Activated CD4-positive, alpha-beta T cell treated with anti-CD3 and anti-CD28 coated beads for 48 hours (primary cell): ENCODE measurements at places on chromosomes 2 and 18.

GRCh38 chr2:50645346-50645745 lies 386.6 kb downstream of the NRXN1 start:
- no peak for DNase-seq

DNA sequence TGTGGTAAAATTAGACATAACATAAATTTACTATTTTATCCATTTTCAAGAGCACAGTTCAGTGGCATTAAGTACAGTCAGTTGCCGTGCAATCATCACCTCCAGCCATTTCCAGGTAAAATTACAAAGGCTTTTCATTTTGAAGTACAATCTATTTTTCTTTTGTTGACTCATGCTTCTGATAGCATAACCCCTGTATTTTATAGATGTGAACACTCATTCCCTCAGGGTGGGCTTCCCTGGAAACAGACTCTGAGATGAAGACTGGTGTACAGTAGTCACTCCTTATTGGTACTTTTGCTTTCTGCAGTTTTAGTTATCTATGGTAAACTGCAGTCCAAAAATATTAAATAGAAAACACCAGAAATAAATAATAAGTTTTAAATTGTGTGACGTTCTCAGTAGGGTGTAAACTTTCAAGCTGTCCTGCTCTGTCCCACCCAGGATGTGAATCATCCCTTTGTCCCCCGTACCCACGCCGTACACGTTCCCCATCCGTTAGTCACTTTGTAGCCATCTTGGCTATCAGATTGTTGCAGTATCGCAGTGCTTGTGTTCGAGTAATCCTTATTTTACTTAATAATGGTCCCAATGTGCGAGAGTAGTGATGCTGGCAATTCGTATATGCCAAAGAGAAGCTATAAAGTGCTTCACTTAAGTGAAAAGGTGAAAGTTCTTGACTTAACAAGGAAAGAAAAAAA lies 41.1 kb upstream of the NAB1 start:
- no peak for DNase-seq

DNA sequence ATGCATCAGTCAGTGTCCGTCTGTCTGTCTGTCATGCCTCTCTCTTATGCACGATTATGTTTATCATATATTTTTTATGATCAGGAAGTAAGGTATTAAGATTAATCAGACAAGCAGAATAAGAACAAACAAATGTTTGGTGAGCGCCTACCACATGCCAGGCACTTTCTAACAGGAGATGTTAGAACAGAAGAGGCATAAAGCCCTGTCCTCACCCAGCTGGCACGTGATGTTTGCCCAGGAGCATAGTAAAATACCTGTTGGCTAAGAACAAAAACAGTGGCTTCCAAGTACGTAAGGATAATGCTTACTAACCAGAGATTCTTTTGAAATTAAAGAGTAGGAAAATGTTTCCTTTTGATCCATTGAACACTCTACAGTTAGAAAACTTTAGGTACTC lies 380.2 kb upstream of the RAB12 start:
- DNase-seq, result no peak

DNA sequence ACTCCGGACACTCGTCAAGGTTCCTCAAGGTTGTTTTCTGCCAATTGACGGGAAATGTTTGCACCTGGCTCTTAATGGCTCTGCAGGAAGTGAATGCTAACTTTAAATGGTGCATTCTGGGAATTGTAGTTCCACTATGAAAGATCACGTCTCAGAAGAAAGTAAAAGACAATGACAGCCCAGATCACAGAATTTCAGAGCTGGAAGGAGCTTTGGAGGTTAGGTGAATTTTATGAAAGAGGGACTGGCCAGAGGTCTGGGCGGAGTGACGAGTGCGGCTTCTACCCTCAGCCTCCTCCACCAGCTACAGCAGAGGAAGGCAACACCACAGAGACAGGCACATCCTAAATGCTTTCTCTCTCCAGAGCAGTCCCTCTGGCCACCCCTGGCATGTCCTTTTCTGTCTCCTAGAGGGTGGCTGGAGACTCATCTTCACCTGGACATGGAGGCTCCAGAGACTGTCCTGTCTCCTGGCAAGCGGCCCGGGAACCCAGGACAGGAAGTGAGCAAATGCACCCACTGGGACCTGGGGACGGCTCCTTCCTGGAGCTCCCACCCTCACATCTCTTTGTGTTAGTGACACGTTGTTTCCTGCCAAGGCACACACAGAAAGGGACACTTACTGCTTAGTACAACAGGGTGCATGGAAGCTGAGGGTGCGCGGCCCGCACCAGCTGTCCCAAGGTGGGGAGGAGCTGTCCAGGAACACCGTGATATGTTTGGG lies 19.4 kb downstream of the THAP4 start:
- peak; percentile 45 for DNase-seq

DNA sequence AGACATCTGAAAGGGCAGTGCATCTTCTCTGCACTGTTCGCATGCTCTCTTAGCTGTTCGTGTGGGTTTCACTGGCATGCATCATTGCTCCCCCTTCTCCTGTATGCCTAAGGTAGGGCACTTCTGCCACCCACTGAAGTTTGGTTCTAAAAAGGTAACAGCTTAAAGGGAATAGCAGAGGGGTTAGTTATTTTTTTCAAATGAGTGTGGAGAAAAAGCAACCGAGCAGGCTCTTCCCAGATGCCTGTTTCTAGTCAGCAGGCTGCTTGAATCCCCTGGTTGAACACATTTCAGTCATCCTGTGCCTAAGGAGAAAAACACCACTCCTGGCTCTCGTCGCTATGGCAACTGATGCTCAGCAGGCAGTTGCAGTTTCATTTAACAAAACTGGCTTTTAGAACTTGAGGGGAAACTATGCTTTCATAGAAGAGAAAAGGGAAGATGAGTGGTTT lies 69.8 kb upstream of the GALNT3 start:
- DNase-seq, result peak; percentile 9

DNA sequence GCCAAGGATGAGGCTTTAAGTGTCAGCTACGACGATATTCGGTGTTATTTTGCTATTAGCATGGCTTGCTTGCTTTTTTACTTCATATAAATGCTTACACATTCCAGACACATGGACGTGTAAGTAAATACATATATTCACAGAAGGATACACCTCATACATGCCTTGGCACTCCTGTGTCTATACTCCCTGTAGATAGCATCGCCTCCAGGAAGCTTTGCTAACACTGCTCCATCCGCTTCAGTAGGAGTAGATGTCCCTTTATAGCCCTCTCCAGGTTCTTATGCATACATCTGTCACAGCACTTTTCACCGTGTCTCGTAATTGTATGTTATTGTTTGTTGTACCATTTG lies 27.5 kb upstream of the KCTD1 start:
- DNase-seq, result no peak

- DNase-seq, result no peak
These were observed 81.3 kb downstream of the NFATC1 start for GRCh38 chr18:79476918-79477571.

DNA sequence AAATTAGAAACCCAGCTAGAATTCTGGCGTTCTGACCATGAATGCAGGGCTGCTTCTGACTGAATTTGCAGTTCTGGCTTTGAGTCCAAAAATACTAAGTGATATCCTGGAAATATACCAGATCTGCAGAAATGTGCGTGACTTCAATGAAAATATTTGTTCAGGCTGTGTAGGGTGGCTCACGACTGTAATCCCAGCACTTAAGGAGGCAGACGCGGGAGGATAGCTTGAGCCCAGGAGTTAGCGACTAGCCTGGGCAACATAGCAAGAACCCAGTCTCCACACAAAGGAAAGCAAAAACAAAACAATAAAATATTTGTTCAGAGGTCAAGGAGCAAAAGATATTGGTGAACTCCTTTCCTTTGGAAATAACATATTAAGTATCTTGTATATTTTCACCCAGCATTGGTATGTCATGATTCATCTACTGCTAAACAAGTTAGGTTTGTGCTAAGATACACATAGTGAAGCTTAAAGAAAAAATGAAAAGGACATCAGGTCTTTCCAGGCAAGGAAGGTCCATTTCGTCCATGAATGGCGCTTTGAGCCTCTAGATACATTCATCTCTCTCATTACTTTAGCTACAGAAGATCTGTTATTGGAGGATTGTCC lies 239.2 kb downstream of the CMPK2 start:
- no peak for DNase-seq

DNA sequence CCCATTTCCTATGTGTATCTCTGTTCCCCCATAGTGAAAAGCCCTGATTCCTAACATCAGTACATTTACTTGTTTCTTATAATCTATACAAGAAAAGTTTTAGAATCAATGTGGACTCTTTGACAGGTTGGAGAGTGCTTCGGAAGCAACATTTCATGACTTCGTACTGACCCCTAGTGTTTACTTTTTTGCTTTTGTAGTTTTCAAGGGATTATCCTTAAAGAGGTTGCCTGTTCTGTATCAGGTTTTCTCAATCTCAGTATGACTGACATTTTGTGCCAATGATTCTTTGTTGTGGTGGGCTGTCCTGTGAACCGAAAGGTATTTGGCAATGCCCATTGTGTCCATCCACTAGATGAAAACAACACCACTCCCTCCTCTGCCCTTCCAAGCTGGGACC lies 43.3 kb upstream of the SERPINB2 start:
- no peak for DNase-seq

DNA sequence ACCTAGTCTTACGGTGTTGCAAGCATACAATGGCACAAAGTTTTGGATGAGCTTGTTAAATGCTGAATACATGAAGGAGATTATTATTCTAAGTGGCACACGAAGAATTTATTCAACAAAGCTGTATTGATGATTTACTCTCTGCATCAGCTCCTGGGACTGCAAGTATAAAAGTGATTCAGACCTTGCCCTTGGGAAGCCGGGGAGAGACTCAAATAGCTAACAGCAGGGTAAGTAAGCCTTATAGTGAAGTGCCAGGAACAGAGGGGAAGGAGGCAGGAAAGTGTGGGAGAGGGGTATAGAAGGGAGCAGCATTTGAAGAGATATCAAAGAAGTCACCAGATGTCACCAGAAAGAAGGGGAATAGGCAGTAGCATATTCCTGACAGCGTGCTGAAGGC lies 115.4 kb downstream of the MCFD2 start:
- no peak for DNase-seq

- DNase-seq, result no peak
These were observed 29.0 kb downstream of the DOK1 start for GRCh38 chr2:74583504-74583903.

DNA sequence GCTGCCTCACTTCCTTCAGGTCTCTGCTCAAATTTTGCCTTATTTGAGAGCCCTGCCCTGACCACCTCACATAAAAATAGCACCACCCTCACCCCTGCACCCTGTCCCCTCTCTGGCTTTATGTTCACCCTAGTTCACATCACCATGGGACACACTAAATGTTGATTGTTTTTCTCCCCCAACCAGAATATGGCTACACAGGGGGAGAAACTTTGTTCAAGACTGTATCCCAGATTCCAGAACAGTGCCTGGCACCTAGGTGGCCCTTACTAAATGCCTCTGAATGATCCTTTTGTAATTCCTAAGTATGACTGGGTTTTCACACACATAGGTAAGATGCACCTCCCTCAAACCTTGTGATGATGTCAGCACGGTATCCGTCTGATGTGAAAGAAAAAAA lies 28.4 kb upstream of the CATIP start:
- DNase-seq, result no peak

DNA sequence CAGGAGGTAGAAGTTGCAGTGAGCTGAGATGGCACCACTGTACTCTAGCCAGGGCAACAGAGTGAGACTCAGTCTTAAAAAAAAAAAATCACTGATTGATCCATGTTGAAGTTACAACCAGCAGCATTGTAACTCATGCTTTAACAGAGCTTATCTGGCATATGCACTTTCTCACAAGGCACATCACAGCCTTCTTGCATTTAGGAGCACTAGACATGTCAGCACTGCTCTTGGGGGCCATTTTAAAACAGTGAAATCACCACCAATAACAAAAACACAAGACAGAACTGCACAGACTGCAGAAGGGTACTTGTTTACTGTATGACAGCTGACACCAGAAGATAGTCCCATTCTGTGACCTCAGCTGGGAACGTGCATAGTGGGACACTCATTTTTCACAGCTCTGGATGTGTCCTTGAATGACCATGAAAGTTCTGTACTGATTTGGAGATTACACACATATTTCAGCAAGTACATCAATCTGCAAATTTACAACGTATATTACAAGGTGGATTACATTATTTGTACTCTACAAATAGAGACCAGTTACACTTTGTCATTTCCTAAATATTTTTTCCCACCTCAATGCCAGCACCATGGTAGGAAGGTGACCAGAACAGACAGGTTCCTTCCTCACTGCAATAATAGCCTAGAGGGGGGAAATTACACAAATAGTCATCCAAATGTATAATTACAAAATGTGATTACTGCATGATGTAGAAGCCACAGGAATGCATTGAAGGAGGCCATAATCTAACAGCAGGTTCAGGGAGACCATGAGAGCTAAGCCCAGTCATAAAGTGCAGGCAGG lies 35.1 kb downstream of the CCBE1 start:
- DNase-seq, result no peak

GRCh38 chr2:121611730-121612705 lies 37.2 kb downstream of the CLASP1 start:
- DNase-seq, result no peak

DNA sequence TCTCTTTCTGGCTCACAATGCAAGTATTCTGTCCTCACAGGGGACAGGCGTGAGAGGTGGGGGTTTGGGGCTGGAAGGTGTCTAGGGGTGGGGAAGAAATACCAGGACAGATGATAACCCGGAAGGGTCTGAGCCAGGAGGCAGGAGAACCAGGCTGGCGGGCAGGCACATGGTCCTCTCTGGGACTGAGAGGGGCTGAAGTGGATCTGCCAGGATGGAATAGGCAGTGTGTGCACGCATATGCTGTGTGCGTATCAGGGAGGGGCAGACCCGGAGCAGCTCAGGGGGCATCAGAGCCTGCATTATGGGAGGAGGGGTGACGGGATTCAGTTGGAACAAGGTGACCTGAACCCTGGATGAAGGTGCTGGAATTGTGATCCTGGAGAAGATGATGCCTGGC lies 157.3 kb downstream of the DYSF start:
- DNase-seq, result no peak

DNA sequence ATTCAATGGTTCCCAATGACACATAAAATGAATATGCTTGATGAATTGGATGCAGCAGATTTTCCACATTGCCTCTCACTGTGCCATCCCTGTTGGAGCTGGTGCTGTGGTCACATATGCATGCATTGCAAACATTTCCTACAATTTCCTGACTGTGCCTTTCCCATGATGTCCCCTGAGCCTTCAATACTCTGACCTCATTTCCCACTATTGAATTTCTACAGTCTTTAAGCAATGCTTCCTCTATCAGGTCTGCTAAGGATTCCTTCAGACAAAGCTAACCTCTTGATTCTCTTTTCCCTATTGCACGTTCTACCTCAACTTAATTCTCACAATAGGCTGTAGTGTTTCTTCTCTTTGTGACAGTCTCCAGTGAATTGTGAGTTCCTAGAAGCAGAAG lies 342.5 kb upstream of the CRIM1 start:
- no peak for DNase-seq

- no peak for DNase-seq
These were observed 38.4 kb upstream of the GMCL1 start for GRCh38 chr2:69791045-69791444.

DNA sequence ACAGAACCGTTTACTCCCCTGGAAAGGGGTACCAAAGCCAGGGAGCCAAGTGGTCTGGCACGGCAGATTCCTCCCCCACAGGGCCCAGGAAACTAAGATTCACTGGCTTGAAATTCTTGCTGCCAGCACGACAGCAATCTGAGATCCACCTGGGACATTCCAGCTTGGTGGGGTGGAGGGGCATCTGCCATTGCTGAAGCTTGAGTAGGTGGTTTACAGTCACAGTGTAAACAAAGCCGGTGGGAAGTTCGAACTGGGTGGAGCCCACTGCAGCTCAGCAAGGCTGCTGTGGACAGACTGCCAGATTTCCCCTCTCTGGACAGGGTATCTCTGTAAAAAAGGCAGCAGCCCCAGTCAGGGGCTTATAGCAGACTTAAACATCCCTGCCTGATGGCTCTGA lies 901.7 kb upstream of the LRRTM1 start:
- DNase-seq, result no peak

- no peak for DNase-seq
These were observed 25.0 kb downstream of the ZAP70 start for GRCh38 chr2:97738179-97739019.
